Non-pigmented ciliary epithelial cell (primary cell): ENCODE measurements at places on chromosomes 6 and 20.

DNA sequence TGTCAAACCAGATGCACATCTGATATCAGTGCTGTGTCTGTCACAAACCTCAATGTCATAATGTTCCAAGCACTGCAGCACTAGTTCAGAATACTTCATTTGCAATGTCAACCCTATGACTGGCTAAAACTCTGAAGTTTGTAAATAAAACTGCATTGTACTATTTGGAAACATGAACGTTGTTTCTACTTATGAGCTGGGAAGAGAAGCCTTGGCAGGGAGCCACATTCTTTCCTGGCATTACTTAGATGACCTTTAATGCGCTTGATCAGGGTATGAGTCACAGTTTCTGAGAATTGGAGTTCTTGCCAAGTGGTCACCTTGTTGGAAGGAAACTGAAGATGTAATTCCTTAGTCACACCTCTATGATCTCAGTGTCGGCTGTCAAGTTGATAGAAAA, 664.8 kb upstream of the MMS22L start:
- DNase-seq, result peak; percentile 86

- no peak for DNase-seq
Observed at GRCh38 chr20:35448788-35449373, 6.5 kb upstream of the CEP250 start.

DNA sequence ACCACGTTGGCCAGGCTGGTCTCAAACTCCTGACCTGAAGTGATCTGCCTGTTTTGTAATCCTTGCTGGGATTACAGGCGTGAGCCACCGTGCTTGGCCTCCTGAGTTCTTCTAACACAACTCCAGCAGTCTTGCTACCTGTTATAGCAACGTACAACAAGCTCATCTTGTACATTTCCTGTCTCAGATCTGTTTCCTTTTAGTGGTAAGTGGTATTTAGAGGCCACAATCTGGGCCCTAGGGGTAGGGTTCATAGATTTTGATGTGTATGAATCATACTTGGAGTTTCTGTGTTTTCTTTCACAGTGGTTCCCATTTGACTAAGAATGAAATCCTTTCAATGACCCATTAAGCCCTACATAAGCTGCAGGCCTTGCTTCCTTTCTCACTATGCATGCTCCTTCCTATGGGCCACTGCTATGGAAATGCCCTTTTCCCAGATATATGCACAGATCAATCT, 27.1 kb upstream of the SYNCRIP start:
- DNase-seq, result no peak

DNA sequence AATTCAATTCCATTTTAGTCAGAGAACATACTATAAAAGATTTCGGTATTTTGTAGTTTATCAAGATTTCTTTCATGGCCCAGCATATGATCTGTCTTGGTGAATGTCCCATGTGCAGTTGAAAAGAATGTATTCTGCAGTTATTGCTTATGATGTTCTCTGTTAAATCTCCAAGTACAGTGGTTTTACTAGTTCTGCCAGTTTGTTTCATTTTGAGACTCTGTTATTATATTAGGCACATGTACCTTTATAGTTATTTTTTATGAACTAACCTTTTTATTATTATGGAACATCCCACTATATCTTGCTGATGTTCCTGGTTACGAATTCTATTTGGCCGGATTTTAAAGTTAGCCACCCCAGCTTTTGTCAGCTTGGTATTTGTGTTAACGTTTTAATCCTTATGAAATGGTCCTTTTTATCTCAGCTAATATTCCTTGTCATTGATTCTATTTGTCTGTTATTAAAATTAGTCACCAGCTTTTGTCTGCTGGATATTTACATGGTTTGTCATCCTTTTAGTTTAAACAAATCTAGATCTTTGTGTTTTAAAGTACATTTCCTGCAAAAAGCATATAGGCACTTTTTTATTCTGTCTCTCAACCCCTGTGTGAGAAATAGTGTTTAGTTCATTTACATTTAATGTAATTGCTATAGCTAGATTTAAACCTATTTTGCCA, 48.9 kb downstream of the VTA1 start:
- DNase-seq, result peak; percentile 6

DNA sequence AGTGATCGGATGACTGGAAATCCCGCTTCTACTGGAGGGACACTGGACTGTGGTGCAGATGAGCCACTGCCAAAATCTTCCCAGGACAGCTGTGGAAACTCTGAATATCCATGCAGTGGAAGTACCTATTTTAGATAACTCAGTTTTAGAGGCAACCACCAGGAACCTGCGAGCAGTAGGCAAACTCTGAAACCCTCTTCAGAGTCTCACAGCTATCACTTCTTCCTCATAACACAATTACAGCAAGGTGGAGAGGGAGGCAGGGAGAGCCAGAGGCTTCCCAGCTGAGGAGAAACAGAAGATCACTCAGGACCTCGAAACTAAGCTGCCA, 322.8 kb upstream of the NT5E start:
- no peak for DNase-seq

DNA sequence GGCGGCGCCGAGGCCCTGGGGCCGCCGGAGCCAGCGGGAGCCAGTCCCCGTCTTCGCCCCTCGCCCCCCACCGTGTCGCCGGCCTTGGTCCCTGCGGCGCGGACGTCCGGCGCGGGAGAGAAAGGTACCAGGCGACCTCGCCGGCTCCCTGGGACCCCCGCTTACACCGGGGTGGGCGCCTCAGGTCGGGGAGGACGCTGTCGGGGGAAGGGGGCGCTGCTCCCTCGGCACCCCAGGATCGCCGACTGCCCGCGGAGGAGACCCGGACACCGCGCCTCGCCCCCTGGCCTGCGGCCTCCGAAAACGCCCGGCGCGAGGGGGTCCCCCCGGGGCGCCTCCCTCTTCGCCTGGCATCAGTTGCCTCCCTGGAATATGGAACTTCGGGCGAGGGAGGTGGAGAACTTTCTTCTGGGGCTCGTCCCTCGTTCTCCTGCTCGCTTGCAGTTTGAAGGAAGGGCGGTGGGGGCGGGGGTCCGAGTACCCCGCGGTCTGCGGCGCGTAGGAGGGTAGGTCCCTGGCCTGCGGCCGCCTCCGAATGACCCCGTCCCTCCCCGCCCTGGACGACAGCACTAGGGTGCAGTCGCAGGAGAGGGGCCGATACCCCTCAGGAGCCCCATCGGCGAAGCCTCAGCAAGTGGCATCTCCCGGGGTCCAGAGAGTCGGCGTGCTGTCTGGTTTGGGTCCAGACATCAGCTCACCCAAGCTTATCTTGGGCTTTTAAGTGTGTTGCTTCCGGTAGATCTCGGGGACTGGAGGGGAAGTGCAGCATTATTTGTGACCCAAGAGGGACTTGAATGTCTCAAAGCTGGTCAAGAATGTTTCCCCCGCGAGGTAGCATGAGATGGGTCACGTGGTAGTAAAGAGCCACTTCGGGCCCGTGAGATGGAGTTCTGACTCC, 549 bp downstream of the ANKRD6 start:
- no peak for DNase-seq

DNA sequence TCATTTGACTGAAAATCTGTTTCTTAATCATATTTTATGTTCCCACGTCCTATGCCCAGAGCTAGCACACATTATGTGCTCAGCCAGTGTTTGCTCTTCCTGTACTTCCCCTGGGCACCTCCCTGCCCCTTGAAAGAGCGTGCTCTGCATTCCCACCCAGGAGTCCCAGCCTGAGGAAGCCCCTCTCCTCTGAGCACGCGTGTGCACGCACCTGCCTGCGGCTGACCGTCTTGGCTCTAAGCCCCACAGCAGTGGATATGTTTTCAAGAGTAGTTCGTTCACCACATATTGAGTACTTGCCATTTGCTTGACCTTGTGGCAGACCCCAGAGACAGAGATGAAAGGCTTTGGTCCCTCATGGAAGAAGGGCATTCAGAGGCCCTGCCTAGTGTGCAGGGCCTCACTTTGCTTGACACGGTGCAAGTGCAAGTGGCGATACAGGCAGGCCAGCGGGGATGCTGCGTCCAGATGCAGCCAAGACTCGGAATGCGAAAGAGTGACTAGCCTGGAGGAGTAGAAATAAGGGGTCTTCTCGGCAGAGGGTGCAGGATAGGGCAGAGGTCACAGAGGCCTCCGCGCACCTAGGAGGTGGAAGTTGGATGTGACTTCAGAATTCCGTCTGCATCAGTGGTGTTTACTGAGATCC, 14.1 kb downstream of the SYNDIG1 start:
- no peak for DNase-seq

- DNase-seq, result no peak
Observed at GRCh38 chr6:75209184-75209723, 3.4 kb upstream of the COL12A1 start.

- DNase-seq, result no peak
Observed at GRCh38 chr20:63316502-63316921, 23.5 kb downstream of the COL20A1 start.

DNA sequence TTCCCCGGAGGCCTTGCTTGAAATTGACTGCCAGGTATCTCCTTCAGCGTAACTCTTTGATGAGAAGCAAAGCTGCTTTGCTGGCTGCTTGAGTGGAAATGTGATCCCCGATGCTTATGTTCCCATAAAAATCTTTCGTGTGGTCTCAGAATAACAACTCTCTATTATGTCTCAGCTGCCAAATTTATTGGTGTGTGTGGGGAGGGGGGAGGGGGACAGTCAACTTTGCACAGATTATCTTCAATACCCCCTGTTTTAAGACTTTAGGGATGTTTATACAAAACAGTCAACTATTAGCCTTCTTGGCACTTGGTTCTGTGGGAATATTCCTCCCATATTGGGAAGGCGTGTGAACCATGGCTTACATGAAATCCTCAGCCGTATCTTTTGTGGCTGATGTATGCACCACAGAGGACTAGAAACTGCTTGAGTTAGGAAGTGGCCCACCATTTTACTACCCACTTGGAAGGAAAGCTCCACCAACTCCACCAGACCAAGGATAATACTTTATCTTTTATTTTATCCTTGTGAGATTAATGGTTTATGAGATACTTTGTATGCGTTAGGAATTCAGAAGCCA, 101.5 kb upstream of the SLC24A3 start:
- DNase-seq, result no peak

DNA sequence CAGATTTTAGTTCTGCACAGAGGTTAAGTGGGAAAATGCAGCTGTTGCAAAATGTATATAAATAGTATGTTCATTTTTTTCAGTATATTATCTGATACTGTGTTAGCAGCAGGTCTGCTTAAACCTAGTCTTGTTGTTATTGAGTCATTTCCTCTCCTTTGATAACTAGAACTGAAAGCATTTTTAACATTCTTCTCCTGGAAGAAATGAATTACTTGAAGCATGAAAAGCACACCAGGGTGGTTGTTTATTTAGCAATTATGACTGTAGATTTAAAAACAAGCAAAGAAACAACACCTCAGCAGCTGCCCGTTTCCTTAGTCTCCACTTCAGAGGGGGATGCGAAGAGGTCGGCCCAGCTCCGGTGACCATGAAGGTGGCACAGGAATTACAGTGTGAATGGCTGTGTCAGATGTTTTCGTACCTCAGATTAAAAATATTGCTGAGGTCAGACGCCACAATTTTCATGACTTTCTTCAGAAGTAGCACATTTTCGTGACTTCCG, 53.5 kb downstream of the GOPC start:
- DNase-seq, result peak; percentile 63

GRCh38 chr6:124076336-124077048, 272.8 kb downstream of the NKAIN2 start:
- DNase-seq, result no peak

GRCh38 chr6:89807581-89807980, 12.0 kb downstream of the MDN1 start:
- DNase-seq, result no peak

GRCh38 chr20:24384865-24385264, 84.6 kb upstream of the SYNDIG1 start:
- DNase-seq, result no peak

- DNase-seq, result no peak
Observed at GRCh38 chr20:35510951-35511735, 18.3 kb downstream of the C20orf173 start.

GRCh38 chr6:46610862-46611553, 41.6 kb downstream of the CYP39A1 start:
- no peak for DNase-seq

- DNase-seq, result no peak
Observed at GRCh38 chr6:84280030-84280429, 52.6 kb upstream of the CEP162 start.

- no peak for DNase-seq
Observed at GRCh38 chr6:26329763-26330511, 35.1 kb upstream of the BTN3A2 start.

DNA sequence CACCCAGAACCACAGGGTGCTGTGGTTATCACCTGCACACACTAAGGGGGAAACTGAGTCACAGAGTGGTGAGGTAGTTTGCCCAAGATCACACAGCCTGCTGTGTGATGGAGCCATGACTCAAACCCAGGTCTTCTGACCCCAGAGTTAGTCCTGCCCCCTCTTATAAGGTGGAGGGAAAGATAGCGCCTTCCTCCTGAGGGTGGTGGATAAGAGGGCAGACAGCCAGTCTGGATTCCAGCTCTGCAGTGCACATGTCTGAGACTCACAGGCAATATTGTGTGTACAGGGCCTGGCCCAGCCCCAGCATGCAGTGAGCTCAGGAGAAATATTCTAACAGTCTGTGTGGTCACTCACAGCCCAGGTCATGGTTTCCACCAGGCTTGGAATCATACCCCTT, 393.7 kb downstream of the CDH4 start:
- no peak for DNase-seq

GRCh38 chr6:29414588-29414987, at the start of gene OR12D1:
OR12D1 (plus strand) TSS chr6:29414928.
- no peak for DNase-seq

- no peak for DNase-seq
Observed at GRCh38 chr6:5507131-5507681, 245.9 kb downstream of the FARS2 start.

GRCh38 chr6:74879976-74880375, 325.9 kb downstream of the COL12A1 start:
- DNase-seq, result no peak

DNA sequence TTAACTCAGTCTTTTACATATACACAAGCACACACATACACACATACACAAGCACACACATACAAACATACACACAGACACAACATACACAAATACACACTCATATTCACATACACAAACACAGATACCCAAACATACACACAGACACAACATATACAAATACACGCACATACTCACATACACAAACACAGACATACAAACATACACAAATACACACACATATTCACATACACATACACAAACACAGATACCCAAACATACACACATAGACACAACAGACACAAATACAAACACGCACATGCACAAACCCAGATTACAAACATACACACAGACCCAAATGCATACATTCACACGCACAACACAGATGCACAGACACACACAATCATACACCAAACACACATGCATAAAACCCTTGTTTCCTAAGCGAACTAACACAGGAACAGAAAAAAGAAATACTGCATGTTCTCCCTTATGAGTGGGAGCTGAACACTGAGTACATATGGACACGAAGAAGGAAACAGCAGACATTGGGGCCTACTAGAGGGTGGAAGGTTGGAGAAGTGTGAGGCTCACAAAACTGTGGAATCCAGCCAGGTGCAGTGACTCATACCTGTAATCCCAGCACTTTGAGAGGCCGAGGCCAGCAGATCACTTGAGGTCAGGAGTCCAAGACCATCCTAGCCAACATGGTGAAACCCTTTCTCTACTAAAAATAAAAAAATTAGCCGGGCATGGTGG, 34.2 kb downstream of the PIM1 start:
- DNase-seq, result no peak
